ENCODE measurements at places on chromosomes 4 and X.

DNA sequence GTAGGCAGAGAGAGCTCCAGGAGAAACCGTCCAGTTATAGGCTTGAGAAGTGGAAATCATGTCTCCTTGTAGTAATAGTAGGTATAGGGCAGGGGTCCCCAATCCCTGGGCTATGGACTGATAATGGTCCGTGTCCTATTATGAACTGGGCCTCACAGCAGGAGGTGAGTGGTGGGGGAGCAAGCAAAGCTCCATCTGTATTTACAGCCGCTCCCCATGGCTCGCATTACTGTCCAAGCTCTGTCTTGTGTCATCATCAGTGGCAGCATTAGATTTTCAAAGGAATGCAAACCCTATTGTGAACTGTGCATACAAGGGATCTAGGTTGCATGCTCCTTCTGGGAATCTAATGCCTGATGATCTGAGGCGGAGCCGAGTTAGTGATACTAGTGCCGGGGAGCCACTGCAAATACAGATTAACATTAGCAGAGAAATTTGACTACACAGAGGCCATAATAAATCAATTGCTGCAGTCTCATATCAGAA is 67.6 kb downstream of the MRPL1 start:
- no peak for DNase-seq

DNA sequence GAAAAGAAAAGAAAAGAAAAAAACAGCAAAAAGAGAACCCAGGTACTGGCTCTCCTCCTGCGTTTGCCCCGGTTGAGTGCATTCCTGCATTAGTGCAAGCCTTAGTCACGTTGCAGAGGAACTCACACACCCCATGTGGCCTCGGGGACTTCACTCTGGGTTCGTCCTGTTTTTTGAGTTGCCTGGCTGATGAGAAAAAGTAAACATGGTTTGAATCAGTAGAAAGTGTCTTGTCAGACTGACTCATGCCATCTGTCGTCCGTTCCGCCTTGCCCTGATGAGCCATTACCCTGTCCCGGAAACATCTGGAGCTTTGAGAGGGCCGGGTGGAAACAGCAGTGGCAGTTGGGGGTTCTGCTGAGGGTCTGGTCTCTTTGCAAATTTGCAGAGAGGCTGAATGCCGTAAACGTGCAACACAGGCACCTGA is 16.3 kb downstream of the CD99 start:
- peak; percentile 97 for DNase-seq

GRCh38 chr4:173545440-173545839 is 15.4 kb upstream of the HAND2 start:
- DNase-seq, result no peak

DNA sequence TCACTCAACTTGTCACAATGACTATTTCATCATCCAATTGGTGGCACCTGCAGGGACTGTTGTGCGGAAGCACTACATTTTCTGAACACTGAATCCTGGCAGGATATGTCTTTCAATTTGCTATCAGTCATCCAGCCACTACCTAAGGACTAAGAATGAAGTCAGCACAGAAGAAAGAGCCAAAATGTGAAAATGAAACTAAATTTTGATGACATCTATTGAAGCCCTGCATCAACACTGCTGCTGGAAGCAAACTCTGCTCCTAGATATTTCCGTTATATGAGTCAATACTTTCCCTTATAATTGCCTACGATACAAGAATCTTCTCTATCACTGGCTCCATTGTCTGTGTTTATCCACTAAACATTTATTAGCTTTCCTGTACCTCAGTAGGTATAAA is 917.9 kb downstream of the RAPGEF2 start:
- no peak for DNase-seq

- no peak for DNase-seq
Measured at GRCh38 chrX:9442056-9442455, 22.8 kb upstream of the TBL1X start.

GRCh38 chr4:125315576-125316400 is 1.0 kb downstream of the FAT4 start:
- peak; percentile 25 for DNase-seq

DNA sequence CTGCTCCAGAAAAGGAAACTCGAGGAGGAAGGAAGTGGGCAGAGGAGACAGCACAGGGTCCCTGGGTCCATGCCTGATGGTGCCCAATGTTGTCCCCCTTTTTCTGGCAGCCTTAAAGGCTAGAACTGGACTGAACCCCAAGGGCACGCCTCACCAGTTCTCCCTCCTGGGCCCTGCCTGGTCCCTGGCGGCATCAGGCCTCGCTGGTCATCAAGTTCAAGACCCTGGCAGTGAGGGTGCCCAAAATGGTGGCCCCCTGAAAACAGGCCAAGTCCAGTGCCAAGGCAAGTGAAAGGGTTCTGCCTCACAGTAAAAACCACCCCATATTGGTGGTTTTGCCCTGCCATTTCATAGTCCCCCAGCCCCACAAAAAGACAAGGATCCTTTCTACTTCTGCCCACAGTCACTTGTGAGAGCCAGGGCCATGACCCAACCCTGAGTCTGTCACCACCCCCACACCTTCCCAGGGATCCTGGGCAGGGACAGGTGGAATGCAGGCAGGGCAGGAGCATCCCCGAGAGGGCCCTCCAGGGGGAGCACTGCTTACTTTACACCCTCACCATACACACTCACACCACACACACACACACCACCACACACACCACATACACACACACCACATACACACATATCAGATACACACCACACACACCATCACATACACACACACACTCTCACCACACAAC is 107.6 kb downstream of the DCTD start:
- no peak for DNase-seq

GRCh38 chrX:130896026-130896425 is 7.0 kb downstream of the ENOX2 start:
- DNase-seq, result no peak

- no peak for DNase-seq
Measured at GRCh38 chr4:113040793-113041192, 8.7 kb upstream of the ANK2 start.

- no peak for DNase-seq
Measured at GRCh38 chr4:99537674-99538073, 26.2 kb downstream of the TRMT10A start.

- DNase-seq, result no peak
Measured at GRCh38 chrX:132501606-132502005, 12.8 kb upstream of the MBNL3 start.

DNA sequence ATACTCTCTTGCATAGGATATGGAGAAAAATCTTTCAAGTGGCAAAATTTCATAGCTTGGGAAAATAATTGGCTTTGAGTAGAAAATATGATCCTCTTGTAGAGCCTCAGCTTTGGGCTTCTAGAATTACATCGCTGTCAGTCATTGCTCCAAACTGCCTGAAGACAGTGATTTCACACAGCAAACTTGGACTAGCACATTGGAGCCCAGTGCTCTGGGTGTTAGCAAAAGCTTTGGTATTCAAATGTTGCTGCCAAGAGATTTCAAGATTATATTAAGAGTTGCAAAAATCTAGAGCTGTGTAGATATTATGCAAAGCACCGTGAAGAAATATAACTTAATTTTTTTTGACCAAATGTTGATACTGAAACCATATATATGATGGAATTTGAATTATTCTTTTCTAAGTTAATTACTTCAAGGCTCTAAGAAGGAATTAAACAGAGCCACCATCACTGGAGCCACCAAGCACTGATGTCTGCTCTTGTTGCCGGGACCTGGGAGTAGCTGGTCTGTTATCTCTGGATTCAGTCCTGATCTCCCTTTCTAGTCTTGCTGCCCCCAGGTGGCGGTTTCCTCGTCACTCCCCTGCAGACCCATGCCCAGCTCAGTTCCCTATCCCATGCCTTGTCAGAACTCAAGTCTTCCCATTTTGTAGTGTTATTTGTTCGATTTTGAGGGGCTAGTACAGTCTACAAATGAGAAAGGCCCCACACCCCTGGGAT is 260.7 kb upstream of the SFRP2 start:
- DNase-seq, result peak; percentile 2

GRCh38 chr4:126475730-126476129 is 1157.0 kb upstream of the INTU start:
- peak; percentile 5 for DNase-seq

GRCh38 chrX:16843208-16843909 is 26.8 kb downstream of the RBBP7 start:
- no peak for DNase-seq

GRCh38 chr4:133856731-133857355 is 344.7 kb downstream of the PABPC4L start:
- DNase-seq, result no peak

DNA sequence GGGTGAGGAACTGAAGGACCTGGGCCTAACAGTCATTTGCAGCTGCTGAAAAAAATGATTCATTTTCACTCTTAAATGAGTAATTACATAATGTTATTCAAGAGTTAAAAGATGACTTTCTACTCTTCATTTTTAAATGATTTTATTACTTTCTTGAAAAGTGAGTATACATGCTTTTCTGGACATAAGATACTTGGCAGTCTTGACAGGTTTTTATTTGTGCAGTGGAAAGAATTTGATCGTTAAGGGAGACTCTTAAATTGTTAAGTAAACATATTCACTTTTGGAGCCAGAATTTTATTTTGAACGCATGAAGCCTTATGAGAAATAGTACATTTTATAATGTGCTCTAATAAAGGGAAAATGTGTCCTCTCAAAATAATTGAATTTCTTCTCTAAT is 245.7 kb downstream of the TENM3 start:
- DNase-seq, result no peak
